ENCODE measurements at places on chromosomes 5 and 9.
A peak's percentile ranks its signal among the peaks of the same experiment; 100 is the strongest.

- no peak for DNase-seq
Measured at GRCh38 chr5:65061250-65061973, 292.7 kb downstream of the CWC27 start.

GRCh38 chr5:67815455-67816391, 399.8 kb upstream of the PIK3R1 start:
- no peak for DNase-seq

DNA sequence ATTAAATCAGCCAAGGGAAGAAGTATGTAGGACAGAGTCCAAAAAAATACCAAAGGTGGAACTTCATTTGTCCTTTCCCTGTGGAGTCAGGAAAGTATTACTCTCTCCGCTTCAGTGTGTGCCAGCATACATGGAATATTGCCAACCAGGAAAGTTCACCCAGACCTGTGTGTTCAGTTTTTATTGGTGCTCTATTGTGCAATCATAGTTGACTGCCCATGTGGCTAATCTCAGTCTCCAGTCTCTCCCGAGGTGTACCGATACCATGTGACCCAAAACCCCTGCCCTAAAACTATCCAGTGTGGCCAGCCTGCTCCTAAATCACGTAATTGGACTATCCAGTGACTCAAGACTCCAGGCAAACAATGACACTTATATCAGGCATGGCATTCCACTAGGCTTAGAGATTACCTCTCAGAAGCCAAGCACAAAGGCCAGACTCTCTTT, 38.8 kb downstream of the NFX1 start:
- peak; percentile 81 for DNase-seq

- no peak for DNase-seq
Measured at GRCh38 chr5:14594378-14595074, 12.9 kb downstream of the OTULINL start.

- peak; percentile 25 for DNase-seq
Measured at GRCh38 chr5:115179394-115180164, 9.9 kb upstream of the TRIM36 start.
